ENCODE measurements at places on chromosomes 6 and 20.

DNA sequence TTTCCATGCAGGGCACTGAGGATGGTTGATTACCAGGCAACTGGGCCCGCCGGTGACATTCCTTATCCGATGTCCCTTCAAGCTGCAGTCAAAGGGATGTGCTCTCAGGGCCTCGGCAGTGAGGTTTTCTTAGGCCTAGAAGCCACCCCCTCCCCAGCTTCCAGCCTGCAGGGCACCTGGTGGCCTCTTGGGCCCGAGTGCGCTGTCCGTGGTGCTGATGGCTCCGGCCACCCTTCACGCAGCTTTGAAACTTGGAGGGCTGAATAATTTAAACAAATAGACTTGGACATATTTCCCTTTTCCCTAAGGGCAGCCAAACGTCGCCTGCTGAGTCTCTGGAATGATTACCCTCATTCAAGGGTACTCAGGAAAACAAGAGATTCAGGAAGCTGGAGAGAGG, 8.9 kb upstream of the MLN start:
- no peak for DNase-seq

- DNase-seq = no peak
Observed at GRCh38 chr20:10953437-10953836, 279.6 kb upstream of the JAG1 start.

- no peak for DNase-seq
Observed at GRCh38 chr6:170522565-170523183, 30.4 kb downstream of the PSMB1 start.

GRCh38 chr6:7172649-7173048, 64.9 kb downstream of the RREB1 start:
- no peak for DNase-seq

DNA sequence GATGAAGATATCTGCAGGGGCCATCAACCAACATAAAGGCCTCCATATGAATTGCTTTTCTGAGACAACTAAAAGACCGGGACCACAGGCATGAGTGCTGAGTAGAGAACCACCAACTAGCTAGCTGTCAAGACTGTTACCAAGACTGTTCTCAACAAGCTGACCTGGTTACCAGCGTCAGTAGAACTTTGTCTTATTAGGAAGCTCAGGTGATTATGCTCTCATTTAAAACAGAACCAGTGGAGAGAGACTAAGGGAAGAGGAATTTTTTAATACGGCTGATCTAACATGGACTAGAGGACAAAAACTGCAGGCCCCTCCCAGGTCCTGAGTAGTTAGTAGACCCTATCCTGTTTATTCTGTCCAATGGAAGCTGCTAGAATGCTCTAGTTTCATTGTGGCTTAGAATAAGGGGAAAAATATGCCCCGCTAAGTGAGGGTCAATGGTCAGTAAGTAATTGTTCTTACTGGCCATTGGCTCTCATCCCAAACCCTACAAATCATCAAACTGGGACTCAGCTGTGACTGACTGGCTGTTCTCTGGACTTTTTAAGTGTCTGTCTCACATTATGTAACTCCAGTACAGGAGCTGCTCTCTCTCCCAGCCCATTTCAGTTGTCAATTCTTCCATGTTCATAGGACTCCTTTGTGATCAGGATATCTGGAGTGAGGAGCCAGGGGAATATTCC, 3.8 kb upstream of the DYNLRB1 start:
- no peak for DNase-seq

GRCh38 chr6:108707328-108707976, 140.8 kb upstream of the ARMC2 start:
- no peak for DNase-seq

DNA sequence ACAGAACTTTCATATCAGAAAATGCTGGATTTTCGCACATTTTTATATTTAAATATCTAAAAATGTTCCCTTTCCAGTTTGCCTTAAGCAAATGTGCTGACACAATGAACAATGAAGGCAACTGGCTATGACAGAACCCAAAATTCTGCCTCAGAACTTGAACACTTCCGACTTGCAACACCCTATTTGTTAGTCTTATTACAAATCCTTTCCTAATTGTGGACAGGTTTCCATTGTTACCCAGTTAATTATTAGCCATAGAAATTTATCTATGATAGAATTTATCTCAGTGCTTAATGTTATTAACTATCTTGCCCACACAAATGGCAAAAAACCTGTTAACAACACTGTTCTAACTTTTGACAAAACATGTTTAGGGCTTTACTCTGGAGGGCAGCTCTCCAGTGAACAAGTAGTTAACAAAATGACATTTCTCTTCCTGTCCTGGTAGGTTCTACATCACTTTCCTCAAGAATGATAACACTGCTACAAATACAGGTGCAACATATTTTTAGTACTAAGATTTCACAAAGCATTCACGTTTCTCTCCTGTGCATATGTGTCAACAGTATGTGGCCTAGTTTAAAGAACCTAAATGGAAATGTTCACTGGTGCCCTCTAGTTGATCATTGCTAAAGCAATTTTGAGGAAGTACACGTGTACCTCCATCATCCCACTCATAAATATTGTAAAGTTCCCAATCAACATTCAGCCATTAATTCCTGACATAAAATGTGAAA, 58.4 kb downstream of the HIVEP2 start:
- DNase-seq = peak; percentile 56

DNA sequence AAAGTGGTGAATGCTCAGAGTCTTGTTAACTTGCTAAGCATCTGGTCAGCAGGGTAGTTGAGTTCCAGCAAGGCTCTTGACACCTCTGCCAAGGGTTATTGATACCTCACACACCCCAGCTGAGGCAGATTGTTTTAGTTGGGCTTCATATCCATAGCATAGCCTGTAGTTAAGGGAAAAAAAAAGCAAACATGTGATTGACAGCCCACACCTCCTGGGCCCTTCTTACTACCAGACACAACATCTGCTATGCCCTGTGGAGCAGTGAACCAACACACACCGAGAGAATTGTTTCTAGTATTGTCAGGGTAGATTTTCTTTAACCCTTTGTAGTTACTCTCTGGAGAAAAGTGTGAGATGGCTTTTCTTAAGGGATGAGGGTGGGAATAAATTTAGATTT, 697.0 kb upstream of the POU3F2 start:
- DNase-seq = no peak

DNA sequence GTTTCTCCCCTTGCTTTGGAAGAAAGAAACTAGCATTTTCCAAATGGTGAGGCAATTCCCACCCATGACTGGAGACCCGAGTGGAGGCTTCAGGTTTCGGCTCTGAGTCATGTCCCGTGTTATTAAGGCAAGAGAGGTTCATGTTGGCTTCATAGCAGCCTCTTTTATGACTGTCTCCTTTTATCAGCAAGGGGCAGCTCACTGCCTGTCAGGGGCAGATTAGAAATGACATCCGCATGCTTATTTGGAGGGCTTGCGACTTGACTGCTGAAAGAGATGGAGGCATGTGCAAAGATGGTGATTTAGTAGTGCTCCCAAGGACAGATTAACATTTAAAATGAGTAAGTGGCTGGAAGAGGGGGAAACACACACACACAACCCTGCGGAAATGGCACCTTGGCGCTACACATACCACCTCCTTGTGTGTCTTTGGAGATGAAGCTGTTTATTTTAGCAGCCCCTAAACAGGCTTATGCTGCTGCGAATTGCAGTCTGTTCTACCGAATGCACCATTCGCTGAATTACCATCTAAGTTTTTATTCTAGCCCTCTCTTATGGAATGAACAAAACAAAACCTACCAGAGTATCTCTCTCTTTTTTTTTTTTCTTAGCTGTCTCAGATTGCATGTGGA, 52.1 kb upstream of the VSTM2L start:
- DNase-seq = no peak

DNA sequence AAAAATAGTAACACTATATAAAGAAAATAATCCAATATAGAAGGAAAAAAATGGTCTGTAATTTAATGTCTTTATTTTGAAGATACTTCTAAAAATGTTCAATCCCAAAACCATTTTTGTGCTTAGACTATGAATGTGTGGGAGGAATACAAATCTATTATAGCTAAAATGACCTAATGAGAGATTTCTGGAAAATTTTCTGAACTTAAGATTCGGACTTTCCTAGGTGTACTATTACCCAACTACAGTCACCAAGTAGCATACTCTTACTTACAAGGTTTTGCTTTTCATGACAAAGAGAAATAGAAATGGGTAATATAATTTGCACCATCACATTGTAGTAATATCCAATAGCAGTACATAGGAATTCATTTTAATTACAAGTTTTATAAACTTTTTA, 29.9 kb downstream of the MAP3K7 start:
- no peak for DNase-seq

DNA sequence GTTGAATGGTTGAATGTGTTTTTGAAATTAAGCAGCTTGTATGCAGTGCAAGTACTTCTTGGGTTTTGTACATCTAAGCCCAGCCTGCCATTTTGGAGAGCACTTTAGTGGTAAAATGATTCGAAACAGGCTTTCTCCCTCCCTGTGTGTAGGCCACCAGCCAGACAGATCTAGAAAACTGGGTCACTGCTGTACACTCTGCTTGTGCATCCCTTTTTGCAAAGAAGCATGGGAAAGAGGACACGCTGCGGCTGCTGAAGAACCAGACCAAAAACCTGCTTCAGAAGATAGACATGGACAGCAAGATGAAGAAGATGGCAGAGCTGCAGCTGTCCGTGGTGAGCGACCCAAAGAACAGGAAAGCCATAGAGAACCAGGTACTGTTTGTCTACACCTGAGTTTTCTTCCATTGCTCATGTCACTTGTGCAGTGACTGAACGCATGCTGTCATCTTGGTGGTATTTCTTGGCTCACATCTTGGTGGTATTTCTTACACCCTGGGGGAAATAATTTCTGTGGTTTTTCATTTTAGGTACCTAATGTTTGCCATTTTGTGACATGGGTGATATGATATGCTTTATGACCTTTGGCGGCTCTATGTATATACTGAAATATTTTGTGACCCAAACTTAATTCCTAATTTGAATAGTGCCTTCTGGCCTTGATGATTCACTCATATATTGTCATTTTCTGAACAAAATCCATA, 115.7 kb upstream of the CLDN20 start:
- DNase-seq = no peak

GRCh38 chr20:58622671-58623578, 28.2 kb upstream of the STX16 start:
- no peak for DNase-seq

- DNase-seq = no peak
Observed at GRCh38 chr6:118509009-118509617, 39.0 kb upstream of the PLN start.

- DNase-seq = no peak
Observed at GRCh38 chr6:107144014-107144413, 28.7 kb upstream of the BEND3 start.

DNA sequence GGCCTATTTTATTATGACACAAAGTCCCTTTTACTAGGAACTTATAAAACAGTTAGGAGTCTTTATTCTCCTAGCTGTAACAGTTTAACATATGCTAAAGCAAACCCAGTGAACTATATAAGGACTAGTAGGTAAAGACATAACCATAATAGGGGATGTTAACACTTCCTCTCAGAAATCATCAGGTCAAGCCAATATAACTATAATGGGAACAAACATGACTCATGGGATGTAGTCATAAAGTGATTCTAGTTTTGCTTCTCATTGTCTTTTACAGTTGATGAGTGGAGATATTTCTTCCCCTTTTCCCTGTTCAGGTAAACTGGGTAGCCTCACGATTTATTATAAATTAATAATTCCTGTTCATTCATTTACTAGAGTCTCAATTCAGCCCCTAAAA, 9.7 kb downstream of the PTCHD4 start:
- DNase-seq = no peak

DNA sequence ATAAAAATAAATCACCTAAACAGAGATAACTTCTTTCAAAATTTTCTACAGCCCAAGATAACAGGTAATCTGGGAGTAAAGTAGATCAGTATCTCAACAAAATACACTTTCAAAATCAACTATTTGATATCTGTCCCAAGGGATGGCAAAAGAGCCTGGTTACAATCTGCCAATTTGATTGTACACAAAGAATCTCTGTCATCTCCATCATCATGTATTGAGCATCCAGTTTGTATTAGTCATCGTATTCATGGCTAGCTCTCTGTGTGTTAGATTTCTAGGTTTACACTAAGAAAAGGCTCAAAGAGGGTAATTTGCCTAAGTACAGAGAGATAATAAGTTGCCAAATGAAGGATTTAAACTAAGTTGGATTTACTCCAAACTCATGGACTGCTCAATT, 329.0 kb upstream of the NRSN1 start:
- no peak for DNase-seq

DNA sequence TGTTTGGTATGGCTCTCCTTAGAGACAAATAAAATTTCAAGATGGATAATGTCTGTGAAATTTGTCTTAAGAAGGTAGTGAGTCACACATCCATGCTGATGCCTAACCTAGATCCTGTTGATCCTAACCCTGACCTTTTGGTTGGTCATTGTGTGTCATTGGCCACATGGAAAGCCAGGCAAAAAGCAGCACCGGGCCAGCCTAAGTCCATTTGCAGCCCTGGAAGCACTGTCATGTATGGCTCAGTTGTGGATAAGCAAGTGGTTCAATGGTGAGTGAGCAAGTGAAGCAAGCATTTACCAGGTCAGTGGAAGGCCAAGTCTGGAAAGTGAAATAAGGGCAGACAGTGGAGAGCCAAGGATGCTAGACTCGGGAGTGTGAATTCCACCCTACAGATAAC, 12.1 kb upstream of the XRN2 start:
- no peak for DNase-seq

- no peak for DNase-seq
Observed at GRCh38 chr20:62692176-62692575, 16.5 kb upstream of the NTSR1 start.

DNA sequence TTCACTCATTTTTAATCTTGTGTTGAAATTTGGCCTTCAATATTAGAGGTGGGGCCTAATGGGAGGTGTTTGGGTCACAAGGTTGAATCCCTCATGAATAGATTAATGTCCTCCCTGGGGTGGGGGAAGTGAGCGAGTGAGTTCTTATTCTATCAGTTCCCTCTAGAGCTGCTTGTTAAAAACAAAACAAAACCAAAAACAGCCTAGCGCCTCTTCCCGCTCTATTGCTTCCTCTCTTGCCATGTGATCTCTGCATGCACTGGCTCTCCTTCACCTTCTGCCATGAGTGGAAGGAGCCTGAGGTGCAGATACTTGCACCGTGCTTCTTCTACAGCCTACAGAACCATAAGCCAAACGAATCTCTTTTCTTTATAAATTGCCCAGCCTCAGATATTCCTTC, 89.6 kb upstream of the SLC35F1 start:
- DNase-seq = no peak

GRCh38 chr6:101303495-101303894, 90.0 kb upstream of the GRIK2 start:
- DNase-seq = no peak

- DNase-seq = no peak
Observed at GRCh38 chr6:52306972-52307870, 22.7 kb upstream of the MCM3 start.

DNA sequence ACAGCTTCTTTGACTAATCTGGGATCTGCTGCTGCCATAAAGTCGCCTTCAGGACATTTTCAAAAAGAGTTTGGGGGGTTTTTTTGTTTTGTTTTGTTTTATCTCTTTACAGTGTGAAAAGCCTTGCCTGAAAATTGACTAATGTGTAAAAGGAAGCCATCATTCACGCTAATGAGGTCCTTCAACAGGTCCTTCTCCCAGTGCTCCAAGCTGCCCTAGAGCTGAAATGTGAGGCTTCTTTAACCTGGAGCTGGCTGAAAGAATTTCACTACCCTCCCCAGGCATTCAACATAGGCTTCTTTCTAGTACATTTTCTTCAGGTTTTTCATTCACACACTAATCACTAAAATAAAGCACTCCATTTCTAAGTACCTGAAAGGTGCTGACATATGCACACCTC, 145.1 kb upstream of the PRDM1 start:
- DNase-seq = no peak
